ENCODE measurements at places on chromosomes 5 and 9.
A peak's percentile ranks its signal among the peaks of the same experiment; 100 is the strongest.

- DNase-seq = no peak
Observed at GRCh38 chr9:136441681-136442245, 2.1 kb upstream of the INPP5E start.

GRCh38 chr5:149455889-149456409 lies 76.9 kb upstream of the IL17B start:
- DNase-seq = no peak

DNA sequence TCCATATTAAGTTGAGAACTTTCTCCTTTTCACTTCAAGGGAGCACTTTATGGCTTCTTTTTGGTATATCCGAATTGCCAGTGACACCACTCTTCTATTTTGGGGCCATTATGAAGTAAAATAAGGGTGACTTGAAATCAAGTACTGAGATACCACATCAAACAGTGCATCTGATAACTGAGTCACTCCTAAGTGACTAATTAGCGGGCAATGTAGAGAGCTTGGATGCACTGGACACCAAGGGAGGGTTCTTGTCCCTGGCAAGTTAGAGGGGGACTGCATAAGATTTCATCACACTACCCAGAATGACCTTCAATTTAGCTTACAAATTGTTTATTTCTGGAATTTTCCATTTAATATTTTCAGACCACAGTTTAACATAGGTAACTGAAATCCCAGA lies 813.9 kb upstream of the CDH10 start:
- no peak for DNase-seq

GRCh38 chr5:116577064-116577788 lies 2.6 kb upstream of the SEMA6A start:
- peak; percentile 60 for DNase-seq

DNA sequence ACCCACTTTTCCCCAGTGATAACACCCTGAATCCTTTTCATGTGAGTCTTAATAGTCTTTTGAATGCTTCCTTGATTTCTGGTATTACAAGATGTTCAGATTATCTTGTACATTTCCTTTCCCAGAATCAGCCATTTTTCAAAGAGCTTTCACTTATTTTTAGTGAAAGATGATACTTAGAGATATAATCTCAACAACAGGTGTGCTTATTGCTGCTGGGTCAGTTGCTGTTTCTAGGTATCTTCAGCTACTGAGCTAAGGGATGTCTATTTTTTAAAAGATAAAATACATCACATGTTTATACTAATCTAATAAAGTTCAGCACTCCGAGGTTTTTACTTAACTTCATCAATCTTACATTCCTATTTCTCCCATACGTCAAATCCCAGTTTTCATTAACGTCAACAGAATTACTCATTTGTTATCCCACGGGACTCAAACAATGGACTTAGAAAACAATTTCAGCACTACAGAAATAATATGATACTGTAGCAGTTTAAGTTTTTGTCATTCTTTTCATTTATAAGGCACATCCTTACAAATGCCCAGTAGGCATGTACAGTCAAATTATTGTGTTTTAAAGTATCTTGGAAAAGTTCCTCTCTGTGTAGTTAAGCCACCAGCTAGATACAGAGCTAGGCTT lies 9.0 kb downstream of the PCDHAC1 start:
- DNase-seq = no peak

DNA sequence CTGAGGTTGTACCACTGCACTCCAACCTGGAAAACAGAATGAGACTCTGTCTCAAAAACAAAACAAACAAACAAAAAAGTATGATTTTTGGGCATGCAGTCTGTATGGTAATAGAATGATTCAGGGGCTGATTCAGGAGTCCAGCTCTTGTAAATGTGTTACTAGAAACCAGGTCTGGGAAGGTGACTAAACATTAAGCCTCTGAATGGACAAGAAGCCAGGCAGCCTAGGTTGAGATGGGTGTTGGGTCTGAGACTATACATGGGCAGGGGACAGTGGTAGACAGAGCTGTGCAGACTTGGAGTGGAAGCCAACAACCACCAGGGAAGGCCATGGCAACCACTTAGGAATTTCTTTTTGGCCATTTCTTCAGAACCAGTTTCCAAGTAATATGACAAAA lies 64.9 kb upstream of the TLE1 start:
- DNase-seq = no peak

GRCh38 chr9:4424038-4424437 lies 66.2 kb upstream of the SLC1A1 start:
- no peak for DNase-seq

DNA sequence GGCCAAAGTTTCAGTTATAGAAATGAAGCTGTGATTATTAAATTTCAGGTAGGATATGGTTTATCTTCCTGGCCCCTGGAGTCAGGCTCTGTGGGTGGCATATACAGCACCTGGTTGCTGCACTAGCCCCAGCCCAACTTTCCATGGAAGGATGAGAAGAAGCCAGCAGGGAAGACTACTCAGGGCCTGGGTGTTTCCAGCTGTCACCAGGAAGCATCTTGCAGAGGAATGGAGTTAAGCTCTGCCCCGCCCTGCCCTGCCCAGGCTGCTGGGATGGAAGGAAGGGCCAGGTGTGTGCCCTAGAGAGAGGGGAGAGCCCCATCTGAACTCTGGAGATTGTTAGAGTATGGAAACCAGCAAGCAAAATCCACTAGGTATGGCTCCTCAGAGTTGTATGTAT lies 42.8 kb upstream of the FAT2 start:
- DNase-seq = no peak

GRCh38 chr5:60929024-60929423 lies 15.8 kb downstream of the ERCC8 start:
- DNase-seq = no peak

GRCh38 chr9:110765926-110766325 lies 97.3 kb downstream of the MUSK start:
- no peak for DNase-seq

DNA sequence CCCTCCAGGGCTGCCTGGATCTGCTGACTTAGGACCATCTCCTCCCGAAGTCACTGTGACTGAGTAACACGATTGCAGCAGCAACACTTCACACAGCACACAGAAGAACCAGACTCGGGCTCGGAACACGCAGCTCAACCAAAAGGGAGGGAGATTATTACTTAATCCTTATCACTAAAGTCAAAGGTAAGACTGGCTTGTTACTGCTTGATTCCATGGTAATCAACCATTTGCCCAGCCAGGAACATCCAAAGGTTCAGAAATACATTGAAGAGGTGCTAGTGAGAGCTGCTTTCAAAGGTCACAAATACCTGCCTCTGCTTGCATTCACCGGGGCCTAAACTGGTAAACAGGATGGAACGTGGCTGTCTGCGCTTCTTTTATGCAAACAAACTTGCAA lies 7.7 kb downstream of the FBP1 start:
- DNase-seq = no peak

DNA sequence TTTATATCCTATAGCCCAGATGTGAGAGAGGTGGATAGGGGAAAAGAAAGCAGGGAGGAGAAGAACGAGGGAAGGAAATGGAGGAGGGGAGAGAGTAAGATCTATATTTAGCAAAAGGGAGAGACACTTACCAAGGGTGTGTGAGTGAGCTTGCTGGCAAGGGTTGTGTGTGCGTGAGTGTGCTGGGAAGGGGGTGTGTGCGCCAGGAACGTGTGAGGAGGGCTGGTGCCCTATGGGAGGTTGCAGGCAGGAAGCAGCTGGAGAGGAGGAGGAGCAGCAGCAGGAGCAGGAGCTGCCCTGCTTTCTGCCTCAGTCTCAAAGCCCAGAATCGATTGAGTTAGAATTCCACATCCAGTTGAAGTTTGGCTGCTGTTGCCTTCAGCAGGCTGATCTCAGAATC lies 148.3 kb upstream of the RUSC2 start:
- no peak for DNase-seq

DNA sequence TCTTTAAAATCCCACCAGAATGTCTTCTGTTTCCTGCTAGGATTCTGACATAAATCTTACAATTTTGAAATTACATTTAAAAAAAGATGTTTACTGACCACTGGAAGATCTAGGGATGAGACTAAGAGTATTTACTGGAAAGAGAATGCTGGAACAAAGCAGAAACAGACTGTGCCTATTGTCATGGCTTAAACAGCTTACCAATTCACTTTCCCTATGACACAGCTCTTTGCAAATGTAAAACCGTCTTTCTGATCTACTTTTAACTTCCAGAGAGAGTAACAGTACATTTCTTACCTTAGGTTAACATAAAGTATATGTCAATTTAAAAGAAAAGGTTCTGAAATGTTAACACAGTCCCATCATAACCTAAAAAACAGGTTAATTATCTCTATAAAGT lies 10.7 kb downstream of the GIN1 start:
- no peak for DNase-seq

DNA sequence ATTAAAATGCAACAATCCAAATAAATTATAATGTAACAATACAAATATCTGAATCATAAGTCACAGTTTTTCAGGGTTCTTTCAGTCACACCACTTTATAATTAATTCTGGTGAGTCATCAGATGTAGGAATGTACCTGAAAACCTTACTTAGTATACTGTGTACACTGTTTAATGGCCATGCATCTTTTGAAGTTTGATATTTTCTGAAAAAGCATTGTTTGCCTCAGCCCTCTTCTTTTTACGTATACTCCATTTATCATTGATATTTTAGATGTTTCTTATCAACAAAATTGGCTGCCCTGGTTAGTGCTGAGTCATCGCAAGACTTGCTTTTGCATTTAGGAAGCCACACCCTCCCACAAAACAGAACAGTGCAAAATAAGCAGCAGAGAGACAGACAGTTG lies 218.6 kb downstream of the PJA2 start:
- DNase-seq = no peak

- no peak for DNase-seq
Observed at GRCh38 chr5:16933337-16933736, 2.8 kb downstream of the MYO10 start.

DNA sequence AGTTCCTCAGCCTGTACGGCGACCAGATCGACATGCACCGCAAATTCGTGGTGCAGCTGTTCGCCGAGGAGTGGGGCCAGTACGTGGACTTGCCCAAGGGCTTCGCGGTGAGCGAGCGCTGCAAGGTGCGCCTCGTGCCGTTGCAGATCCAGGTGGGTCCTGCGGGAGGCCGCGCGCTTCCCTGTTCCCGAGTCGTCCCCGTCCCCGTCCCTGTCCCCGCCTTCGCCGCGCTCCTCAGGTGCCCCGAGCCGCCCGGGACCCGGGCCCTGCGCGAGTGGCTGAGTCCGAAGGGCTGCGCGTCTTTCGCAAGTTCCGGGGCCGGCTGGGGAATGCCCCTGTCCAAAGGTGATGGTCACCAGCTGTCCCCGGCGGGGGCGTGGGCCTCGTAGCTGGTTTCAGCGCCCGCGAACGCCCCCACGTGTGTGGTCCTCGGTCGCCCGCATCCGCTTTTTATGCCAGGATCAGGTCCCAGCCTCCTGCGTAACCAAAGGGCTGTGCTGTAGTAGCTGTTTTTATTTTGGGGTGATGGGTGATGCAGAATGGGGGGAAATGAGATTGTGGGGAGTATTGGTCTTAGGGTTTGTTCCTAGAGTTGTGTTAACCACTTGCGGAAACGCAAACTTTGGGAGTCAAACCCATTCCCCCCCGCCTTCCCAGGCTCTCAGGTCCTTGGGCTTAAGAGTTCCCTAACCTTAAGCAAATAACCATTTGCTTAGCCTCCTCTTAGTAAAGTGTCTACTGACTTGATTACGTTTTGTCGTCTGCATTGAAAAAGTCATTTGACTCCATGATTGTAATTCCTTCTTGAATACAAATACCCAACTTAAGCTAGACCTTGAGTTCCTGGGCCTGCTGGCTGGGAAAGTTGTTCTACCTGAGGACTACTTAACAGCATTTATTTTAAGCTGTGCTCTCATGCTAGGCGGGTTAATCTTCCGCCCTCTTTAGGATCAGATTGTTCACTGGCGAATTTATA lies 663 bp downstream of the ISOC1 start:
- no peak for DNase-seq

GRCh38 chr9:71223953-71224538 lies 102.6 kb upstream of the TRPM3 start:
- DNase-seq = no peak

Data from B cell (primary cell).